Astrocyte (in vitro differentiated cells and primary cell): ENCODE measurements at places on chromosomes 13 and 19. TPM values are rescaled to one million over a fixed set of nuclear protein-coding genes. Genes with fewer than 3 reads are reported as not detected.

DNA sequence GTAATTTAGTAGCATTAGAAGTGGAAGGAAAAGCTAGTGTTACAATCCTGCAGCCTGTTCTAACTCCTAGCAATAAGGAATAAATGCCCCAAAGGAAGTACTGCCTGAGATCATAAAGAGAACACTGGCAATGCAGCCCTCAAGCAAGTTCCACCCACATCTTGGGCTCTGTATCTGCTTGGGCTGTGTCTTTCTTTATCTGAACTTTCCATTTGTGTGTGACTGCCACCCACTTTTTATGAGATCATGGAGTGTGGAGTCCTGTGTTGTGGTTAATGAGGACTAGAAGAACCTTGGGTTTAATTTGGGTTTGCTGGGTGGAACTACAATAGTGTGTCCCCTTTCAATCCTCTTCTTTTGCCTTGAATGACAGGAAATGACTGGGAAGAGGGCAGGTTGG lies 38.2 kb downstream of the RFXAP start:
- no peak for DNase-seq

DNA sequence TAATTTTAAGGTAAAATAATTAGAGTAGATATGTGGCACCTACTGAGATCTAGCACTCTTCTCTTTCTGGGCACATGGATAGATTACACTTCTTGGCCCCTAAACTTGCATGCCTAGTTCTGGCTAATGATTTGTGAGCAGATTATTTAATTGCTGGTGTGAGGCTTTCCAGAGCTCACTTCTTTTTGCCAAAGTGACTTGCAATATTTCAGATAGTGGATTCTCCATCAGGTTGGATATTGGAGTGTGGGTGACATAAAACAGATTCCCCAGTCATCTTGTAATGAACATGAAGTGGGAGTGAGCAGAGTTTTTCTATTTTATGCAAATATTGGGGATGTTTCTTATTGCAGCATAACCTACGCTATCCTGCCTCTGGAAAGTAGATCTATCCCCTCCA lies 247.9 kb downstream of the KLF5 start:
- DNase-seq: no peak

GRCh38 chr13:113816946-113817859 lies 46.7 kb downstream of the GAS6 start:
- DNase-seq: peak; percentile 70

GRCh38 chr19:5026706-5027273 lies 57.9 kb downstream of the KDM4B start:
- DNase-seq: no peak

DNA sequence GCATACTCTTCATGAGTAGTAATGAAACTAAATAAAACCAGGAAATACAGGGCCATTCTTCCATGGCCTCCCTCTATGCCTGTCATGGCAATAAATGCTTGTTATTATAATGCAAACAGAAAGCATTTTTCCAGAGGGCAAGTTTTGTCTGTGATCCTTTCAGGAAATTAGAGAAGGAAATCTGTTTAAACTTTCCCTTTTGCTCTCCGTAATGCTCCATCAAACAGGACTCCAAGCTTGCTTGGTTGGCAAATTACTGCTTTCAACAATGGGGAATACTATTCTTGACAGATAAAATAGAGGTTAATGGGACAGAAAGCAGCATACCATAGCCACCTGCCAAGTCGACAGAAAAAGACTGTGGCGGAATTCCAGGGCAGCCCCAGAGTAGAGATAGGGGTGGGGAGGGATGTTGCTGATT lies 252.5 kb downstream of the LHFPL6 start:
- DNase-seq: no peak

GRCh38 chr13:78841358-78841963 lies 182.5 kb upstream of the OBI1 start:
- no peak for DNase-seq

GRCh38 chr19:28829762-28830161 lies 383.2 kb downstream of the UQCRFS1 start:
- no peak for DNase-seq

DNA sequence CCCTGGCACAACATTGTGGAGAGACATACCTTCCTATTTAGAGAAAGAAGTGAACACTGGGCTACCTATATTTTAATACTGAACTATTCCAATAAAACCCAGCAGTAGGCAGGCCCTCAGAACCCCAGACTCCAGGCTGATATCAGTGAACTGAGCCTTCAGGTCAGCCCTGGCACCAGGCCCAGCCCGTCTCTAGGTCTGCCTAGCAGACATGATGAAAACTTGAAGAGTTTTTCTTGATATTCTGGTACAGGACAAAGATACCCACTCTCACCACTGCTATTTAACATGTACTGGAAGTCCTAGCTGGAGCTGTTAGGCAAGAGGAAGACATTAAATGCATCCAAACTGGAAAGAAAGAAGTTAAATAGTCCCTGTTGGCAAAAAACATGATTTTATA lies 396.6 kb upstream of the SPRY2 start:
- no peak for DNase-seq

- peak; percentile 84 for DNase-seq
These were observed 11.6 kb downstream of the PARP4 start for GRCh38 chr13:24500977-24501376.

DNA sequence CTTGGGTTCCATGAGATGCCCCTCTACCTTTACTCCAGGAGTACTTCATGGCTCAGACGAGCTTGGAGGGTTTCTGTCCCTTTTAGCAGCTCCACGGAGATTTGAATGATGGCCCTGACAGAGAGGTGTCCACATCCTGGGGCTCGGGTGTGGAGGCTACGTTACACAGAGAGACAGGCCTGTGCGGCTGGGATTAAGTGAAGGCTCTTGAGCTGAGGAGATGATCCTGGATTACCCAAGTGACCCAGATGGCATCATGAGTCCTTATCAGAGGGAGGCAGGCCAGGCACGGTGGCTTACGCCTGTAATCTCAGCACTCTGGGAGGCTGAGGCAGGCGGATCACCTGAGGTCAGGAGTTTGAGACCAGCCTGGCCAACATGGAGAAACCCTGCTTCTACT lies 12.4 kb downstream of the DPP9 start:
- no peak for DNase-seq

DNA sequence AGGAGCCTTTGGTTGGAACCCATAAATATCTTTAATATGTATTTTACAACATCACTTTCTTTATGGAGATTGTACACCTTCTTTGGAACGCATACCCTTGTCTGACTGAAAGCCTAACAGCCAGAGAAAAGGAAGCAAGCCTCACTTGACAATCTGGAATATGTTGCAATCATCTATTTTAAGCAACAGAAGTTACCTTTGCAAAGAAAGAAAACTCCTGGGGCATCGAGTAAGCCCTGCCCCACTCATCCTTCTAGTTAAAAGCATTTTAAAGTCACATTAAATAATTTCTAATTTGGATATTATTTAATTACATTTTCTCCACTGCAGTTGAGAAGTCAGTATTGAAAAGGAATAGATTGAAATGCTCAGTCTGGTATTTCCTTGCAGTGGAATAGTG lies 542.7 kb downstream of the MYO16 start:
- DNase-seq: no peak

- DNase-seq: peak; percentile 6
These were observed 7.0 kb upstream of the TLE6 start for GRCh38 chr19:2970201-2970835.

GRCh38 chr19:13576726-13577125 lies 70.4 kb upstream of the CACNA1A start:
- no peak for DNase-seq

- no peak for DNase-seq
These were observed 3.4 kb upstream of the WIZ start for GRCh38 chr19:15453091-15453578.

DNA sequence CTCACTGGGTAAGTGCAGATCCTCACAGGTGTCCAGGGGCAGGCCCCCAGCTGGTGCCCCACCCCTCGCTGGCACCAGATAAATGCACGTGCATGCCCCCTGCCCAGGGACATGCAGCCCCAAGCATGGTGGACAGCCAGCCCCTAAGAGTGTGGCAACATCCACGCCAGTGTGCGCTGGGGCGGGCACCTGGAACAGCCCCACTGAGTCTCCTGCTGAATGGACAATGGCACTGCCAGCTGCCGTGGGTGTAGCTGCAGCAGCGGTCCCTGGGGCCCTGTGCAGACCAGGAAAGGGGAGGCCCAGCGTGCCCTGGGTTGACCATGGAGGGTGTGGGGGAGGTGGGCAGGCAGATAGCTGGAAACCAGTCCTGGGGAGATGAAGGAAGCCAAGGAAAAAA lies 538.7 kb upstream of the SGCG start:
- no peak for DNase-seq

- DNase-seq: no peak
These were observed 52.0 kb upstream of the GTF2F2 start for GRCh38 chr13:45068036-45069001.

DNA sequence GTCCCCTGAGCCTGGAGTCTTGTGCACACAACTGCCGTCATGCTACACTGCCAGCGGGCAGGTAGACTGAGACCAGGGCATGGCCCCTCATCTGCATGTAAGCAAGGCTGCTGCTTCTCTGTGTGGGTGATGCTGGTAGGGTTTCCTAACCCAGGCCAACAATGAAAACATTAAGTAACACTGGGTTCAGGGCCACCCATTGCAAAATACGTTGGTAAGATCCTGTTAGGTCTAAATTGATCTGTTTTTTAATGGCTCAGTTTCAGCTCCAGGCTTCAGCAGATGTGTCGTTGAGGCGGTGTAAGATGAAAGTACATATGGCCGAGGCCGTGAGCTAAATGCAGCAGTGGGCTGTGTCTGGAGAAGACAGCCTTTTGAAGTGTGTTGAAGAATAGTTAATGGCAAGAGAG lies 383.4 kb downstream of the IRS2 start:
- DNase-seq: no peak

- DNase-seq: no peak
These were observed at the start of gene ERVV-1 for GRCh38 chr19:53013621-53014020. ERVV-1 (plus strand) TSS chr19:53013921; CDS start chr19:53014091, 170 bp downstream.

GRCh38 chr13:98173431-98174152 lies 3.5 kb downstream of the RNF113B start:
- DNase-seq: peak; percentile 100

- no peak for DNase-seq
These were observed 51.4 kb downstream of the LRCH1 start for GRCh38 chr13:46604226-46604990.

DNA sequence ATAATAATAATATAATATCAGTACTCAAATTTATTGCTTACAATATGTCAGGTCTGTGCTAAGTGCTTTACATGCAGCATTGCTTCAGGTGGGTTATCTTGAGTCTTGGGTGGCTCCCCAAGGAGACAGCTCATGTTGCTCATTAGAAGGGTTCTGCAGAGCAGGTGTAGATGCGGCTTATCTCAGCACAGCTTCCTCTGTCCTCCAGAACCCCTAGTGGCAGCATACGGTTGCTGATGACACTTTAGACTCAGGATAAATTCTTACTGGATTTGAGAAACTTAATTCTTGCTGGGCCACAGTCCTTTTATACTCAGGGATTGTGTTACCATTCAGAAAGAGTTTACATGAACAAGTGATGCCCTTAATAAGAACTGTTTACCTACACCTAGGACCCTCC lies 8.9 kb downstream of the COG3 start:
- no peak for DNase-seq

DNA sequence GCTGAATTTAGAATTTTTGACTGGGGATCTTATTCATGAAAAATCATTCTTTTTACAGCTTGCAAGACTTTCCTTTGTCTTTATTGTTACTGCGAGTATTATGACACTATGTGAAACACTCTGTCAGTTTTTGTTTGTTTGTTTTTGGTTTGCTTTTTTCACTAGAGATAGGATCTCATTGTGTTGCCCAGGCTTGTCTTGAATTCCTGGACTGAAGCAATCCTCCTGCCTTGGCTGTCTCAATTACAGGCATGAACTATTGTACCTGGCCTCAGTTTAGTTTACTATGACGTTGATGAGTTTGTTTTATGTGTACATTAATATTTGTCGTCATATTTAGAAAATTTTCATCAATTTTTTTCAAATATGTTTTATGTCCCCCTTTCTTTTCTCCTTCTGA lies 1030.0 kb upstream of the PRR20A start:
- no peak for DNase-seq

DNA sequence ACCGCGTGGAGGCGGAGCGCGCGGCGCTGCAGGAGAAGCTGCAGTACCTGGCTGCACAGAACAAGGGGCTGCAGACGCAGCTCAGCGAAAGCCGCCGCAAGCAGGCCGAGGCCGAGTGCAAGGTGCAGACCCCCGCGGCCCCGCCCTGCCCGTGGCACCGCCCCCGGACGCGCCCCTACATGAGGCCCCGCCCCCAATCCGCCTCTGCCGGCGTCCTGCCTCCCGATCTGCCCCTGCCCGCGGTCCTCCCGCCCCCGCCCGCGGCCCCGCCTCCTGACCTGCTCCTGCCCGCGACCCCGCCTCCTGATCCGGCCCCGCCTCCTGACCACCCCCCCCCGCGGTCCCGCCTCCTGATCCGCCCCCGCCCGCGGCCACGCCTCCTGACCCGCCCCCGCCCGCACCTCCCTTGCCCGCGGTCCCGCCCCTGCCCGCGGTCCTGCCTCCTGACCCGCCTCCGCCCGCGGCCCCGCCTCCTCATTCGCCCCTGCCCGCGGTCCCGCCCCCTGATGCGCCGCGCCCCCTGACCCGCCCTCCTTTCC lies 11.7 kb downstream of the PRR36 start:
- no peak for DNase-seq

DNA sequence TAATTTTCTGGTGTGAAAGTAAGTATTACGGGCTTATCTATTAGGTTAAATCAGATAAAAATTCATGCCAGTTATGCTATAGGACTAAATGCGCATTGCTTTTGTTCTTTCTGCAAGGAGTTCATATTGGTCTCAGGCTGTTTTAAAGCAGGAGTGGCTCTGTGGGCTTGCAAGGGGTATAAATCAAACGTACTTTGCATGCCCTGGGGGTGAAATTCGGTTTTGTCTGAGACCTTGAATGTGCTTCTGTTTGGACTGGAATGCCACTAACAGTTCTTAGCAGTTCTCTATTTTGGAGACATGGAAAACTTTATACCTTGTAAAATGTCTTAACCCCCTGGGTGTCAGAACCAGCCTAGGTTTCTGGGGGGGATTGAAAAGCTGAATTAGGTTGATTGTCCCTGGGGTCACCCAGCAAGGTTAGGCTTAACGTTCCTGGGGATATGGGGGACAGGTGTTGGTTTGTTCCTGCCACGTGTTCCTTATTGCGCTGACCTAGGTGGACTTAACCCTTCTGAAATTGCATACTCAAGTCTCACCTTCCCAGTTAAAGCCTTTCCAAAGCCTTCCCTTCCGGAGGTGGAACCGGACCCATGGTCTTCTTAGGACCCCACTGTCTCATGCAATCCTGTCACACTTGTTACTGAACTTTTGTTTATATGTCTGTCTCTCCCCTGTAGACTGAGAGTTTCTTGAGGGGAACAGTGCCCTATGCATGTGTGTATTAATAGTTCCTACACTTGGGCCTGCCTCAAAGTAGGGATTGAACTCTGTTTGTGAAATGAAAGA lies 182.2 kb downstream of the LMO7 start:
- DNase-seq: no peak

- DNase-seq: peak; percentile 57
These were observed 186.2 kb downstream of the EFNB2 start for GRCh38 chr13:106349080-106349931.

GRCh38 chr19:43634506-43634871 lies 5.2 kb downstream of the CADM4 start:
- no peak for DNase-seq

Gene KIR2DL3
- not detected in 2 replicates for total RNA-seq

Gene KXD1
- total RNA-seq: 73.4 and 80.2 TPM in 2 replicates

Gene GCDH
- total RNA-seq: 15.5 and 17.5 TPM in 2 replicates

Gene NXNL1
- total RNA-seq: not detected in 2 replicates

Gene PCDH17
- 0.70 and 2.1 TPM in 2 replicates for total RNA-seq

Gene TEKTIP1
- 0.68 TPM in 1 of 2 replicates, not detected in the other for total RNA-seq

Gene CGB8
- total RNA-seq: 9.4 and 15.8 TPM in 2 replicates

Gene KLK11
- not detected in 2 replicates for total RNA-seq

Gene CDX2
- not detected in 2 replicates for total RNA-seq

Gene VSTM2B
- total RNA-seq: not detected in 2 replicates

Gene HIPK4
- total RNA-seq: 0.12 TPM in 1 of 2 replicates, not detected in the other

Gene RASIP1
- total RNA-seq: 0.26 and 0.68 TPM in 2 replicates
